ENCODE measurements at places on chromosomes 5 and 9.

DNA sequence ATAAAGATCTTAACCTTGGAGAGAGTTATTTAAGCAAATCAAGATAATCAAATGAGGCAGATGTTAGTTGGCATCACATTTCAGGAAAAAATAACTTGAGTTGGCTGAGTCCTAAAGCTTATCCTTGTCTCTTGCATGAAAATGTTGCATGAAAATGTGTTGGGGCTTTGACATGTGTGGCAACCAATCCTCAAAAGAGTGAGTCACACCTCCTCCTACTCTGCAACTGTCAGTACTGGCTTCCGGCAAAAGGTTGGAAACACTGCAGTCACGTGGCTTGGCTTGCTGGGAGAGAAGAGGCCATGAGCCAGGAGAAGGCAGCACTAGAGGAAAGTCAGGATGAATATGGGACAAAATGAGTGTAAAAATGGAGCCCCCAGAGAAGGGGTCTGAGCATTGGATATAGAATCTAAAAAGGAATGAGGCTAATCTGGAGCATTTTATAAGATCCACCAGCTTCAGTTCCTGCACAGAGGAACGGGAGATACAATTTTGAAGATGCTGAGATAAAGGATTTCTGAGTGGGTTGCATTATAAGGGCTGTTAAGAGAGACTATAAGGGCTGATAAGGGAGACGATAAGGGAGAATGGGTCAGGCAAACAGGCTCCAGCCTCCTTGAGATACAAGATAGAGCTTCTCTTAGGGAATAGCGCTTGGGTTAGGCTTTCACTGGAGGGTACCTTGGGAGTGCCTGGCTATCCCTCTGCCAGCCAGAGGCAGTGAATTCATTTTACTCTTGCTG lies 43.1 kb downstream of the SPATA31D1 start:
- DNase-seq: no peak

DNA sequence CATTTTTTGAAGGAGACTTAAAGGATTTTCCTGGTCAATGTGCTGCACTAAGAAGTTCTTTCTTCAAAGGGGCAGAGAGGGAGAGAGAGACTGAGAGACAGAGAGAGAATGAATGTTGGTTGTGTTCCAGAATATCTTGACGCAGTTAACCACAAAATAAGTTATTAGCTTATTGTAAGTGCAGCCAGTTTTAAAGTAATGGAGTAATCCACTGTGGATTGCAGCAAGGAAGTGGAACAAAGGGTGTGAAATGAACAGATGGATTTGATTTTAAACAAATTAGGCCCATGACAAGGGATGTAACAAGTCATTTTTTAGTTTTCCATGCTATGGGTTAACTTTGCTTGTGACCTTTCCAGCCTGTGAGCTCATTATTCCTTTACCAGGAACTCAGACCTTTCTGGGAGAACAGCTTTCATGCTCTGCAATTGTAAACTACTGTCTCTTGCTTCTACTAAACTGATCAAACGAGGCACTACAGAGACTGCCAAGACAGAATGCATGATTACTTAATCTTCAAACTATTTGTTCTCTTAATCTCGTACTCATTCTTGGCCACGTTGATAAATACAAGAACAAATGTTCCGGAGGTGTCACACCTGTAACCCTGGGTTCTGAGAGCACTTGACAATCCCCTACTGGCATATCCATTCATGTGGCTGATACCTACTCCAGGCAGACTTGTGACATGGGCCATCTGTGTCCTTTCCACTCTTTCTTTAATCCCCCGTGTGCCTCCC lies 131.1 kb downstream of the TLE1 start:
- DNase-seq: no peak

GRCh38 chr9:37575511-37575914 lies 667 bp downstream of the FBXO10 start:
- no peak for DNase-seq

GRCh38 chr9:128215491-128216409 lies 12.6 kb downstream of the DNM1 start:
- DNase-seq: no peak

DNA sequence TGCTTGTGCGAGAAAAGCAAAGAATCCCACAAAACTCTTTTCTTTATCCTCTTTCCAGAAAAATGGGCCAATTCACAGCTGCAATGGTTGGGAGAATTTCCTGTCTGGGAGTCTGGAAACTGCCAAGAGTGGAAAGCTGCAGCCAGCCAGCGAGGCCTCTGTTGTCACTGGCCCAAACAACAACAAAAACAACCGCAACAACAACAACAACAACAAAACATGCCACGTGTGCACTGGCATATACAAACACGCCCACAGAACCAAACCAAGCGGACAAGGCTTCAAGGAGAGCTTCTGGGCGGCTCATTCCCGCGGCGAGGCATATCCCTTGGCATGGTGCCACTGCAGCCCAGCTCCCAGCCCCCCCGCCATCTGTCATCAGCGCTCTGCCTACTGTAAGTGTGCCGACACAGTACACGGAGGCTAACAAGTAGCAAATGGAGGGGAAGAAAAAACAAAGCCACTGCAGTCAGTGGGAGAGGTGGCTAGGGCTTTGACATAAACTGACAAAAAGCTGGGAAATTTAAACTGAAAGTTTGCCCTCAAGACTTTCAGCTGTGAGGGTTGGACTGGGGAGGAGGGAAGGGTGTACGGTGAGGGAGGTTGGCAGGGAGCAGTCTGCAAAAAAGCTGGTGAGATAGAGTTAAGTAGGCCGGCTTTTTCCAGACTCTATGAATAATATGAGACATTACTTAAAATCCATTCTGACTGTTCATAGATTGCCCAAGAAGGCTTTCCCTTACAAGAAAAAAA lies 165.0 kb upstream of the ZNF462 start:
- DNase-seq: no peak

DNA sequence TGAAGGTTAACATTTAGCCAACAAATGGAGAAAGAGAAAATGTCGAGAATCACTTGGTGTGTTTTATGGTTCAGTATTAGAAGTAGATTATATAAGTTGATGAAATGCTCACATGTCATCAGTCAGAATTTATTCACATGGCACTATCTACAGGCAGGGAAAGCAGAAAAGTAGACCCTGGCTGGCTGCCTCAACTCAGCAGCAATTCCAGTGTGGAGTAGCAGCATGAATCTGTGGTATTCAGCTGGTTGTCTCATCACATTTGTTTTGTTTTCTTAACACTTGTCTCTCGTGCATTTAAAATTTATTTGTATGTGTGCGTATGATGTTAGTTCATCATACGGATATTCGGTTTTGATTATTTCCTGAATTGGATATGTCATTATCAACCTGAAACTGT lies 153.5 kb upstream of the OR13F1 start:
- no peak for DNase-seq

DNA sequence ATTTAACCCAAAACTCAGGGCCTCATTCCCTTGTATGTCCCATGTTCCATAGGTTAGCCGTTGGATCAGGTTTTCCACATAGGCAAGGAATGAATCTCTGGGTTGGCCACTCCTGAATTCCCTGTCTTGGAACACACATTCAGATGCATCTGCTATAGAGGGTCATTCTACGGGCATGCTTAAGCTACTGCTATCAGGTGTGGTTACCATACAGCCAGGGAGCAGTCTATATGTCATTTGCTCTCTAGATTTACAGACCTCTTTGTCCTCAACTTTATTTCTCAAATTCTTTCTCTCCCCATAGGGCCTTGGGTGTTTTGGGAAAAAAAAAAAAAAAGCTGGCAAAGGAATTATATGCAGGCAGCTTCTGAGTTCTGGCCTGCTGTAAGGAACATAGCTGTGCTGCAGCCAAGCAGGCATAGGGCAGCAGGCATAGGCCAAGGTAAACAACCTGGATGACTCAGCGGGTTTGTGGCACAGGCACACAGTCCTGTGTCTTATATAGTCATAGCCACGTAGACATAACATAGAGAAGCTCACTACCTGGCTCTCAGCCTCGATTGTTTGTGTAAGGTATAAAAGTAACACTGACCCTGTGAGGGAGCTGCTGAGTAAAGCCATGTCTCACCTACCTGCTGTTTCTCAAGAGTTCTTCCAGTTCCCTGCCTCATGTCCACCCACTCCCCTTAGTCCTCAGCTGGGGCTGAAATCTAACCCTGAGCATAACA lies 141.5 kb downstream of the OSTF1 start:
- no peak for DNase-seq

- DNase-seq: no peak
Measured at GRCh38 chr5:172540099-172540870, 86.0 kb upstream of the SH3PXD2B start.

GRCh38 chr5:82276800-82277612 lies 1.1 kb downstream of the RPS23 start:
- peak; percentile 55 for DNase-seq

DNA sequence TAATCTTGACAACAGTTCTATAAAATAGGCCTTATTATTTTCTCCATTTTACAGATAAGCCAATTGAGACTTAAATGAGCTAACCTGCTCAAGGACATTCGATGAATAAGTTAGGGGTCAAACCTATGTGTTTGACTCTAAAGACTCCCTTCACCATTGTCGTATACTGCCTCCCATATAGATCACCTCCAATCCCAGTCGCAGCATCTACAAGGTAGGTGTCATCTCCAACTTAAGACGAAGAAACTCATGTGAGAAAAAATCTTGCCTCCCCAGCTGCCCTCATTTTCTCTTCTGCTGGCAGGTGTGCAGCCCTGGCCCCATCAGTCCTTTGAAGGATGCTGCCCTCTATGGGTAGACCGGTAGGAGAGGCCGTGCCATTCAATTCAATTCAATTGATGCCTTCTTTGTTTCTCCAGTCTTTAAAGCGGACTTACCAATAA lies 75.2 kb upstream of the SMARCA2 start:
- peak; percentile 24 for DNase-seq

DNA sequence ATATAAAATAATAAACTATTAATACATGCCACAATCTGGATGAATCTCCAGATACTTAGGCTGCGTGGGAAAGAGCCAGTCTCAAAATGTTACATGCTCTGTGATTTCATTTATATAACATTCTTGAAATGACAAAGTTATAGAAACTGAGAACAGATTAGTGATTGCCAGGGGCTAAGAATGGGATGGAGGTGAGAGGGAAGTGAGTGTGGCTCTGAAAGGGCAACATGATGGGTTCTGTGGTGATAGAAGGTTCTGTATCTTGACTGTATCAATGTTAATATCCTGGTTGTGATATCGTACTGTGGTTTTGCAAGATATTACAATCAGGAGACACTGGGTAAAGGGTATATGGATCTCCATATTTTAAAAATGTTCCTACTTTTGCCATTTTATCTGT lies 50.7 kb downstream of the SPEF2 start:
- DNase-seq: no peak

- DNase-seq: no peak
Measured at GRCh38 chr5:40572391-40572790, 107.3 kb upstream of the PTGER4 start.

GRCh38 chr9:114687034-114687433 lies 5.0 kb upstream of the TEX48 start:
- no peak for DNase-seq

DNA sequence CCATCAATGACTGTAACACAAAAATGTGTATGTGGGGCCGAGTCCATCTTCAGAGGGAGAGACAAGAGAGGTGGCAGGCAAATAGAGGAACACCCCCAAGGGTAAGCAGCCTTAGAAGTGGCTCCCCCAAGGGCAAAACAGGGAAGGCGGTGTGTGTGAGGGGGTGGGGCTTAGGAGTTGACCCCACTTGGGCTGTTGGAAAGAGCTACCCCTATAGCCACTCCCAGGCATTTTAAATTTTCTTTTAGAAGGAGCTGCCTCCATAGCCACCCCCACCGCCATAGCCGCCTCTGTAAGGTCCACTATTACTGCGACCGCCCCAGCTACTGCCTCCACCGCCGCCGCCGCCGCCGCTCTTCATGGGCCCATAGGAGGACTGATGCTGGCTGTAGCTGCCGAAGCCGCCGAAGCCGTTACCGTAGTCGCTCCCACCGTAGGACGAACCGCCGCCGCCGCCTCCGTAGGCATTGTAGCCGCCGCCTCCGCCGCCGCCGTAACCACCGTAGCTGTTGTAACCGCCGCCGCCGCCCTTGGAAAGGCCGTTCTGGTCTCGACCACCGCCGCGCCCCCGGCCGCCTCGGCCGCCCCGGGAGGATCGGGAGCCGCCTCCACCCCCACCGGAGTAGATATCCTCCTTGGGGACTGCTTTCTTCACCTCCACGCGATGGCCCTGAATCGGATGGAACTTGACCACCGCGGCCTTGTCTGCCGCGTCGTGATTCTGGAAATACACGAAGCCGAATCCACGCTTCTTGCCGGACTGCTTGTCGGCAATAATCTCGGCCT lies 1.1 kb downstream of the HNRNPA0 start:
- peak; percentile 70 for DNase-seq

DNA sequence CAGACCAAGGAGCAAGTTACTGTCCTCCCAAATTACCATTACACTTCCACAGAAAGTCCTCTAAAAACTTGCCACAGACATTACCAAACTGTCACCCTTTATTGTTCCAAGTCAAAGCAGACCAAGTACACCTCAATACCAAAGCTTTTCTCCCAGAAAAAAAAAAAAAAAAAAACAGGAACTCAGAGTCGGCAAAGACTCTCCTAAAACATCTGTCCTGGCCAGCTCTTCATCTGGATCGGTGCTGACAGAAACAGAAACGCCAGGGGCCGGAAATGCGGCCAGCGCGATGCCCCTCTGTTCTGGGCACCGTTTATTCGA lies 718 bp downstream of the DEPDC1B start:
- no peak for DNase-seq

DNA sequence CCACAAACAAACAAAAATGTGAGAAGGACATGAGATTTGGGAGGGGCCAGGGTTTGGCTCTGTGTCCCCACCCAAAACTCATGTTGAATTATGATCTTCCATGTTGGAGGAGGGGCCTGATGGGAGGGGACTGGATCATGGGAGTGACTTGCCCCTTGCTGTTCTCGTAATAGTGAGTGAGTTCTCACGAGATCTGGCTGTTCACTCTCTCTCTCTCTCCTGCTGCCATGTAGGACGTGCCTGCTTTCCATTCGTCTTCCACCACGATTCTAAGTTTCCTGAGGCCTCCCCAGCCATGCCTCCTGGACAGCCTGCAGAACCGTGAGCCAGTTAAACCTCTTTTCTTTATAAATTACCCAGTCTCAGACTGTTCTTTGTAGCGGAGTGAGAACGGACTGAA lies 118.7 kb downstream of the RXRA start:
- peak; percentile 7 for DNase-seq

- DNase-seq: no peak
Measured at GRCh38 chr5:126516133-126516532, 78.9 kb downstream of the ALDH7A1 start.

DNA sequence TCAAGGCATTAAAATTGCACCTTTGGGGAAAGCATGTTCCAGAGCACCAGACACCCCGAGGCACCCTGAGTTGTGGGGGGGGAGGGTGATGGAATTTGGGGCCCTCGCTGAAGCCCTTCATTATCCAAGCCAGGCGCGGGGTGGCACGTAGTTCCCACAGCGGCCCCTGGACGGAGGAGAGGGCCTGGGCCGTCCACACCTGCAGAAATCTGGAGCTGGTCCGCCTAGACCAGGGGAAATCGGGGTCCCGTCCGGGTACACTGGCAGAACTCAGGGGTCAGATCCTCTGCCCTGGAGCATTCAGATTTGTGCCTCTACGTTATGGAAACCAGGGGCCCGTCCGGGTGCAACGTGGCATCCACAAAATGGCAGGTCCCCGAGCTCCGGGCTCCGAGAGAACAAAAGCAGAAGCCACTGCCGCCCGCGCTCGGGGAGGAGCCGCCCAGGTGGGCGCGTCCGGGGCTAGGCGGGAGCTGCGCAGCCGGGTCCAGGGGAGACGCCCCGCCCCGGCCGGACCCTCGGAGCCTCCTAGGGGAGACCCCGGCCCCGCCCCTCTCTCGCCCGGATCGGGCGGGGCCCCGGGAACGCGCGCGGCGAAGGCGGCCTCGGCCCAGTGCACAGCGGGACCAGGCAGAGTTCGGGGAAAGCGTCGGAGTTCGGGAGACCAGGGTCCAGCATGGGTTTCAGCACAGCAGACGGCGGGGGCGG lies at the start of gene PLEKHG4B:
PLEKHG4B (plus strand) TSS at position 613 of the 708 bp plus-strand sequence; CDS start at position 677, 64 bp downstream.
- DNase-seq: no peak
